ENCODE measurements at places on chromosomes 2 and 18. TPM values are rescaled to one million over a fixed set of nuclear protein-coding genes. Genes with fewer than 3 reads are reported as not detected.
A peak's percentile ranks its signal among the peaks of the same experiment; 100 is the strongest.

GRCh38 chr2:118473241-118473640 is 374.2 kb downstream of the EN1 start:
- no peak overlapping the region for H3K27ac ChIP-seq
- H3K4me1 ChIP-seq = no peaks in the 10 kb centered on the region
- DNase-seq = no peak
- no peaks in the 10 kb centered on the region for H3K27me3 ChIP-seq
- no peak overlapping the region for H3K4me3 ChIP-seq
- no peaks in the 10 kb centered on the region for H3K36me3 ChIP-seq

- DNase-seq = no peak
- H3K36me3 ChIP-seq = no peaks in the 10 kb centered on the region
- no peak overlapping the region for H3K27ac ChIP-seq
Observed at GRCh38 chr2:18903750-18904149, 314.4 kb upstream of the NT5C1B start.

The HOXD3 gene
- total RNA-seq = 4.6 TPM

GRCh38 chr2:120272763-120273481 is 20.3 kb downstream of the RALB start:
- DNase-seq = no peak
- no peaks in the 10 kb centered on the region for H3K27me3 ChIP-seq
- H3K27ac ChIP-seq = no peak overlapping the region
- H3K4me3 ChIP-seq = no peak overlapping the region
- no peaks in the 10 kb centered on the region for H3K36me3 ChIP-seq

- H3K27ac ChIP-seq = no peak overlapping the region
- H3K27me3 ChIP-seq = no peaks in the 10 kb centered on the region
- H3K36me3 ChIP-seq = no peaks in the 10 kb centered on the region
- H3K4me3 ChIP-seq = no peak overlapping the region
Observed at GRCh38 chr2:139622691-139623090, 842.5 kb upstream of the NXPH2 start.

The DSC3 gene
- 0.37 TPM for total RNA-seq

DNA sequence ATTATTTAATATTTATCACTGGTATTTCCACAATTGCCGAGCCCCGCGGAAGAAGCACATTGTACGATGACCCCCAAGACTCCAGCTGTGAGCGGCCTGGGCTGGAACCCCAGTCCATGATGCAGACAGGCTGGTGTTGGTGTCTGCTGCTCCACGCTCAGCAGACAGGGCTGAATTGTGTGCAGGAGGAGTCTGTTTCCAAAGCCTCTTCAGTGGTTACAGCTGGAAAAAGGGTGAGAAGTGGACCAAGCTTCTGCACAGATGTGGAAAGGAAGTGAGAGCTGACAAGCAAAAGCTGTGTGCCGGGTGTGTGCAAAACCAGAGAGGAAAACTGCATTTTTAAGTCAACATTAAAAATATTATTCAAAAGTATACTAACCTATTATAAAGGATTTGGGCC is 500.4 kb downstream of the GALR1 start:
- no peaks in the 10 kb centered on the region for H3K4me1 ChIP-seq
- no peak overlapping the region for H3K4me3 ChIP-seq
- H3K36me3 ChIP-seq = no peaks in the 10 kb centered on the region
- no peaks in the 10 kb centered on the region for H3K27me3 ChIP-seq

DNA sequence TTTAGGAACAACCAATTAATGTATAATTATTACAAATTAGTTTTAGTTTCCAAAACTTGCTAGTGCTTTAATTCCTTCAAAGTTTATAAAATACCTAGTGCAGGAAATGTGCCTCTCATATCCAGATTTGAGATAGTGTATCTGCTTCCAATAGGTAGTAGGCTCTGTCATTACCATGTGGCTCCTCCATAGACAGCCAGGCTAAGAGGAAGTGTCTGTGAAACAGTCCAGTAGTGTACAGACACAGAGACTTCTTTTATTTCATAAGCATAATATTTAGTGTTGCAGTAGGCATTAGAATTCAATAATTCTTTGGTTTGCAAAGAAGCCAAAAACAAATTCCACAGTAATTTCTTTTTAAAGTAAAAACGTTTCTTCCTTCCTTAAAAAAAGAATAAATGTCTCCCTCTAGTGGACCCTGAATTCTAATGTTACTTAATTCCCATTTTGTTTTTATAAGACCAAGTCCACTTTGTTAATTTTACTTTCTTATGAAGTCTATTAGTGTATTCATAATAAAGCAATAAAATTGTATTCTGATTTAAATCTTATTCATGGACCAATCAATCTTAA is 101.2 kb downstream of the NEB start:
- H3K4me3 ChIP-seq = no peak overlapping the region
- no peaks in the 10 kb centered on the region for H3K27me3 ChIP-seq
- no peaks in the 10 kb centered on the region for H3K4me1 ChIP-seq
- H3K27ac ChIP-seq = no peak overlapping the region

DNA sequence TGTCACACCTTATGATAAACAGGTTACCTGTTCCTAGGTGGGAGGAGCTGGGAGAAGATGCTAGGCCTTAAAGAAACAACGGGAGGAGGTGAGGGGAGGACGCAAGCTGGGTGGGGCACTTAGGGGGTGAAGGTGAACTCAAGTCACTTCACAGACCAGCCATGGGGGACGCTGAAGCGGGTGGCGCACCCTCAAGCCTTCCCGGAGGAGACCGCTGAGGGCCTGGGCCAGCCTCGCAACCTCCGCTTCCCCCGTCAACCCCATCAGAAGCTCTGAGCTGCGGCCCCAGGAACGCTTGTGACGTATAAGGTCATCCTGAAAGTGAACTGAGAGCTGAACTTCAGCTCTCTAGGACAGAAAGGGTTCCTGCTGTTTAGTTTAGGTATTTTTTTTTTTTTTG is 133.5 kb downstream of the MBP start:
- no peak overlapping the region for H3K4me3 ChIP-seq
- DNase-seq = no peak
- no peaks in the 10 kb centered on the region for H3K27me3 ChIP-seq
- H3K27ac ChIP-seq = no peak overlapping the region
- H3K4me1 ChIP-seq = no peaks in the 10 kb centered on the region
- no peaks in the 10 kb centered on the region for H3K36me3 ChIP-seq

The TFCP2L1 gene
- 103 TPM for total RNA-seq

The KCTD1 gene
- 13.3 TPM for total RNA-seq

GRCh38 chr2:218430721-218431120 is 11.8 kb downstream of the VIL1 start:
- DNase-seq = no peak
- H3K4me3 ChIP-seq = no peak overlapping the region
- no peaks in the 10 kb centered on the region for H3K27me3 ChIP-seq

GRCh38 chr18:70420146-70420898 is 131.5 kb downstream of the SOCS6 start:
- no peaks in the 10 kb centered on the region for H3K36me3 ChIP-seq
- DNase-seq = no peak
- H3K4me1 ChIP-seq = peaks cover 11% of the 10 kb centered on the region
- H3K4me3 ChIP-seq = no peak overlapping the region

The CROCC2 gene
- 0.05 TPM for total RNA-seq

- no peak overlapping the region for H3K4me3 ChIP-seq
- H3K27me3 ChIP-seq = no peaks in the 10 kb centered on the region
- no peak for DNase-seq
- no peaks in the 10 kb centered on the region for H3K36me3 ChIP-seq
Observed at GRCh38 chr2:99850084-99850710, 292.2 kb downstream of the AFF3 start.

GRCh38 chr2:32627441-32627813 is 423 bp upstream of the TTC27 start:
- H3K36me3 ChIP-seq = no peaks in the 10 kb centered on the region
- H3K4me1 ChIP-seq = peaks cover 6% of the 10 kb centered on the region
- H3K27ac ChIP-seq = peak overlapping the region; percentile 27
- H3K27me3 ChIP-seq = no peaks in the 10 kb centered on the region
- H3K4me3 ChIP-seq = peak overlapping the region; percentile 89

DNA sequence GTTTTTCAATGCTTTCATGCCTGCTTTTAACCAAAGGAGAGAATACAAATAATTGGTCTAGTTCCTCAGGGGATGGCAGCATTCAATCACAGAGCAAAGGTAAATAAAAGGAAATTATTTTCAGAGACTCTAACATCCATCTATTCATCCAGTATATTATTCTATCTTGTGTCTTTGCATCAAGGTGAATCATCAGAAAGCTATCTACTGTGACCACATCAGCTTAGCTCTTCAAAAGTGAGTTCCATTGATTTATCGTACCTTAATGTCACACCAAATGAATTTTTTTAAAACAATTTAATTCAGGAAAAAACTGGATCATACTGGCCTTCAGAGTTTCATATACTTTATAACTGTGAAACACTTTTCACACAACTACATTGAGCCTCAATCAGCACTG is 66.1 kb downstream of the CHN1 start:
- H3K27me3 ChIP-seq = no peaks in the 10 kb centered on the region
- H3K36me3 ChIP-seq = no peaks in the 10 kb centered on the region
- no peak for DNase-seq

DNA sequence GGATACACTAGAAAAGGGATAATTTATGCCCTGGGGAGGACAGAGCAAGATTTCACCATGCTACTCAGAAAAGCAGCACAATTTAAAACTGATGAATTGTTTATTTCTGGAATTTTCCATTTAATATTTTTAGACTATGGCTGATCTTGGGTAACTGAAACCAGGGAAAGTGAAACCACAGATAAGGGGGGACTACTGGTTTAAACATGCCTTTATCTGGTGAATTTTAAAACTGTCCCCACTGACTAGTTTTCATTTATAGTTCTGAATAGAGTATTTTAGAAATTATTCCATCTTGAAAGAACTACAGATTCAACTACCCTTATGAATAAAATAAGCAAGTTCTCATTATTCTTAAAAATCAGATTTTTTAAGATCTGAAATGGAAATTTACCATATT is 15.0 kb downstream of the NFU1 start:
- H3K27ac ChIP-seq = no peak overlapping the region
- no peak overlapping the region for H3K4me3 ChIP-seq
- peaks cover 3% of the 10 kb centered on the region for H3K4me1 ChIP-seq
- no peaks in the 10 kb centered on the region for H3K27me3 ChIP-seq
- H3K36me3 ChIP-seq = no peaks in the 10 kb centered on the region

- no peaks in the 10 kb centered on the region for H3K27me3 ChIP-seq
- DNase-seq = no peak
- H3K27ac ChIP-seq = no peak overlapping the region
- H3K4me3 ChIP-seq = no peak overlapping the region
- no peaks in the 10 kb centered on the region for H3K4me1 ChIP-seq
Observed at GRCh38 chr2:40138314-40138713, 313.6 kb downstream of the SLC8A1 start.

The EVX2 gene
- not detected for total RNA-seq

The PFN4 gene
- total RNA-seq = 0.27 TPM

DNA sequence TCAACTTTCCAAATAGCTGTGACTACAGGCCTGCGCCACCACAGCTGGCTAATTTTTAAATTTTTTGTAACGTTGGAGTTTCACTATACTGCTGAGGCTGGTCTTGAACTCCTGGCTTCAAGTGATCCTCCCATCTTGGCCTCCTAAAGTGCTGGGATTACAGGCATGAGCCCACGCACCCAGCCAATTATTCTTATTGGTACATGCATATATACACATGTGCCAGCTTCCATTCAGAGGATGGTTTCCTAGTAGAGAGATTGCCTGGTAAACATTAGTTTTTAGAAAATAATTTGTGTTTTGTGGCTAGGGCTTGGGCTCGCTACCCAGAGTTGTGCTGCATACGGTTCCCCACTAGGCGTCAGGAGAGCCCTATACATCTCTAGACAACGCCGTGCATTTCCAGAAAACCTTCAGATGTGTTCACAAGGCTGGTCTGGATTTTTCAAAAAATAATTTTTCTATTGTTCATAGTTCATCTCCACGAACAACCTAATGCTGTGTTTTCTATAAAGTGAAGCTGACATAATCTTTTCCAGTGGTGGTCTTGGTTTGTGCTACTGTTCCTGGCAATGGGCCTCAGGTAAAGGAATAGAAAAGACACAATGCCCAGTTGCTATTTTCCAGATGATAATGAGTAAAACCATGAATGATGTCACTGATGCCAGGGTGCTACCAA is 14.6 kb upstream of the AFG3L2 start:
- no peaks in the 10 kb centered on the region for H3K27me3 ChIP-seq
- no peak overlapping the region for H3K27ac ChIP-seq
- peak; percentile 65 for DNase-seq
- H3K4me3 ChIP-seq = no peak overlapping the region
- H3K36me3 ChIP-seq = no peaks in the 10 kb centered on the region

DNA sequence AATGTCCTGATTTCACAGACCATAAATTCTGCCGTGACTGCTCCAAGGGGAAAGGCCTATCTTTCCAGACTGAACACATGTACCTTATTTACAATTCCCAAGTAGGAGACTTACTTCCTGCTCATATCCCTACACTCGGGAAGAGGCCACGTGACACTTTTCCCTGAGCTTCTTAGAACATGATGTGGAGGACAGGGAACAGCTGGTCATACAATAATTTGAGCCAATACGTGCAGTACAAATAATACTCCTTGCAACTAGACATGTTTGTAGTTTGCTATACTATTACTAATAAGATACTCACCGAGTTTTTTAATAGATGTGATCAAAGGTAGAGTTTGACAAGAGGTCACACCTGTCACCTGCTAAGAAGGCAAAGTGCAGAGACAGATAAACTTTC is 256.4 kb downstream of the SP3 start:
- no peaks in the 10 kb centered on the region for H3K4me1 ChIP-seq
- no peak overlapping the region for H3K27ac ChIP-seq
- no peaks in the 10 kb centered on the region for H3K36me3 ChIP-seq
- H3K27me3 ChIP-seq = no peaks in the 10 kb centered on the region
- peak; percentile 32 for DNase-seq

DNA sequence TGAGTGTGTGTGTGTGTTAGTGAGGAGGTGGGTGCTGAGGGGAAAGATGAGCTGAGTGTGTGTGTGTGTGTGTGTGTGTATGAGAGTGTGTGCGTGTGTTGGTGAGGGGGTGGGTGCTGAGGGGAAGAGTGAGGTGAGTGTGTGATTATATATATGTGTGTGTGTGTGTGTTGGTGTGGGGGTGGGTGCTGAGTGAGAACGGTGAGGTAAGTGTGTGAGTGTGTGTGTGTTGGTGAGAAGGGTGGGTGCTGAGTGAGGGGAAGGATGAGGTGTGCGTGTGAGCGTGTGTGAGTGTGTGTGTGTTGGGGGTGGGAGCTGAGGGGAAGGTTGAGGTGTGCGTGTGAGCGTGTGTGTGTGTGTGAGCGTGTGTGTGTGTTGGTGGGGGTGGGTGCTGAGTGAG is 322.0 kb upstream of the NT5C1B start:
- no peaks in the 10 kb centered on the region for H3K4me1 ChIP-seq
- no peaks in the 10 kb centered on the region for H3K36me3 ChIP-seq
- DNase-seq = no peak
- no peak overlapping the region for H3K27ac ChIP-seq

GRCh38 chr2:190138032-190138431 is 75.5 kb upstream of the MSTN start:
- H3K27ac ChIP-seq = no peak overlapping the region
- H3K27me3 ChIP-seq = no peaks in the 10 kb centered on the region
- H3K4me1 ChIP-seq = no peaks in the 10 kb centered on the region
- H3K4me3 ChIP-seq = no peak overlapping the region
- no peaks in the 10 kb centered on the region for H3K36me3 ChIP-seq

DNA sequence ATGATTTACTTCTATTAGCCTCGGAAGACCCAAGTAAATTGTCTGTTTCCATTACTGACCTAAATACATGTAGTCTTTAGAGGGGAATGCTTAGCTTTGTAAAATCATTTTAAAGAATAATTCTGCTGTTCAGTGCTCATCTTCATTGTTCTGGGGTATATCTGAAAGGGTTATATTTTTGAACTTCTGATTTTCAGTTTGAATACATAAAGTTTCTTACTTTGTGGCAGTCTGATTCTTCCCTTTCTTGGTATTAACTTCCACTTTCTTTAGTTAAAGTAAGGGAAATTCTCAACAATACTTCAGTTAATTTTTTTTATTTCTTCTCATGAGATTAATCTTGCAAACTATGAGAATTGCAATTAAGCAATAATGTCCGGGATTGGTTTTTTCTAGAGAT is 148.4 kb downstream of the DOCK10 start:
- H3K27me3 ChIP-seq = no peaks in the 10 kb centered on the region
- no peaks in the 10 kb centered on the region for H3K36me3 ChIP-seq
- H3K27ac ChIP-seq = no peak overlapping the region

All from colonic mucosa (tissue), 4 donors.